Cardiac muscle cell (in vitro differentiated cells and primary cell): ENCODE measurements at places on chromosomes 11 and 22.

DNA sequence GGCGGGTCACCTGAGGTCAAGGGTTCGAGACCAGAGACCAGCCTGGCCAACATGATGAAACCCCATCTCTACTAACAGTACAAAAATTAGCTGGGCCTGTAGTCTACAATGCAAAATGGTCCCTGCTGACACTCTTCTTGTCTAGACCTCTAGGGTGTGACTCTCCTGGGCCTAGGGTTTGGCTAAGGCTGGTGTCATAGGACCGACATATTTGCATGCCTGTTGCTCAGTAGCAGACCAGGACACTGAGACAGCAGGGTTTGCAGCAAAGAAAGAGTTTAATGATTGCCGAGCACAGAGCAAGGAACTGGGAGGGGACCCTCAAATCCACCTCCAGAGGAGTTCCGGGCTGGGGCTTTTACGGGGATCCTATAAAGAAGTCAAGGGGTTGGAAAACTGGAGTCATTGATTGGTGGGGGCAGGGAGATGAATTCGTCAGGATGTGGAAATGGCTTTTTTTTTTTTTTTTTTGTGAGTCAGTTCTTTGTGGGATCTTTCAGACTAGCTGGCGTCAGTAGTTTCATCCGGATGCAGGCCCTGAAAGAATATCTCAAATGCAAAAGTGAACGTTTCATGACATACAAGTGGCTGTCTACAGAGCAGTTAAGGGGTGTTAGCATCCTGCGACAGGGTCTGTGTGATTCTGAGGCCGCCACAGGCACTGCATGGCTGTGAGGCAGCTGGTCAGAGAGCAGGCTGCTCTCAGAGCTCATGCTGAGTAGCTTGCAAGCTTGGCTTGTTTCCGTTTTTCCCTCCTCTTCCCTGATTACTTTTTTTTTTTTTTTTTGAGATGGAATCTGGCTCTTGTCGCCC, 27.2 kb upstream of the A4GALT start:
- no peak overlapping the region for H3K4me3 ChIP-seq
- DNase-seq = peak; percentile 73
- H3K36me3 ChIP-seq = no peaks in the 10 kb centered on the region
- no peak overlapping the region for H3K27ac ChIP-seq
- peaks cover 4% of the 10 kb centered on the region for H3K4me1 ChIP-seq

GRCh38 chr11:110508786-110509185, 79.0 kb downstream of the FDX1 start:
- H3K27me3 ChIP-seq = no peaks in the 10 kb centered on the region
- no peaks in the 10 kb centered on the region for H3K36me3 ChIP-seq
- no peak overlapping the region for H3K4me3 ChIP-seq
- no peaks in the 10 kb centered on the region for H3K4me1 ChIP-seq

- no peaks in the 10 kb centered on the region for H3K27me3 ChIP-seq
- no peak for DNase-seq
- H3K4me1 ChIP-seq = peaks cover 4% of the 10 kb centered on the region
- H3K36me3 ChIP-seq = no peaks in the 10 kb centered on the region
- no peak overlapping the region for H3K27ac ChIP-seq
- H3K4me3 ChIP-seq = no peak overlapping the region
Measured at GRCh38 chr11:63672936-63673539, 1.9 kb upstream of the ATL3 start.

- H3K4me3 ChIP-seq = peak overlapping the region; percentile 85
- no peaks in the 10 kb centered on the region for H3K36me3 ChIP-seq
- H3K4me1 ChIP-seq = peaks cover 27% of the 10 kb centered on the region
- H3K27me3 ChIP-seq = no peaks in the 10 kb centered on the region
- peak overlapping the region; percentile 82 for H3K27ac ChIP-seq
- DNase-seq = peak; percentile 44
Measured at GRCh38 chr11:63769042-63769713, 603 bp upstream of the ZFTA start.

DNA sequence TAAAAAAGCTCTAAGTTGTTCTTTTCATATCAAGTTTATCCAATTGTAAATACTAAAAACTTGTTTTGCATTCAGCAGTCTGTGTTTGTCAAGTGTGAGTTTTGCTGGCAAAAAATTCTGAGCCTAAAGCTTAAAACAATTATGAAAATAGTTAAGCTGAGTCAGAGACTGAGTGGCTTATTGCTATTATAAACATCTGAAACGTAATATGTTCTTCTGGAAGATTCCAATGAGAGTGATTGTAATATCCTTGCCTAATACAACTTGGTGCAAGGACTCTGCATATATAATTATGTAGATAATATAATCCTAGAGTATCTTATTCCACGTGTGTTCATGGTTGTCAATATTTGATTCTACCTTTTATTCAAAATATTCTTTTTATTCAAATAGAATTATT, 14.1 kb upstream of the NUP50 start:
- H3K4me3 ChIP-seq = no peak overlapping the region
- no peaks in the 10 kb centered on the region for H3K4me1 ChIP-seq
- H3K36me3 ChIP-seq = no peaks in the 10 kb centered on the region

DNA sequence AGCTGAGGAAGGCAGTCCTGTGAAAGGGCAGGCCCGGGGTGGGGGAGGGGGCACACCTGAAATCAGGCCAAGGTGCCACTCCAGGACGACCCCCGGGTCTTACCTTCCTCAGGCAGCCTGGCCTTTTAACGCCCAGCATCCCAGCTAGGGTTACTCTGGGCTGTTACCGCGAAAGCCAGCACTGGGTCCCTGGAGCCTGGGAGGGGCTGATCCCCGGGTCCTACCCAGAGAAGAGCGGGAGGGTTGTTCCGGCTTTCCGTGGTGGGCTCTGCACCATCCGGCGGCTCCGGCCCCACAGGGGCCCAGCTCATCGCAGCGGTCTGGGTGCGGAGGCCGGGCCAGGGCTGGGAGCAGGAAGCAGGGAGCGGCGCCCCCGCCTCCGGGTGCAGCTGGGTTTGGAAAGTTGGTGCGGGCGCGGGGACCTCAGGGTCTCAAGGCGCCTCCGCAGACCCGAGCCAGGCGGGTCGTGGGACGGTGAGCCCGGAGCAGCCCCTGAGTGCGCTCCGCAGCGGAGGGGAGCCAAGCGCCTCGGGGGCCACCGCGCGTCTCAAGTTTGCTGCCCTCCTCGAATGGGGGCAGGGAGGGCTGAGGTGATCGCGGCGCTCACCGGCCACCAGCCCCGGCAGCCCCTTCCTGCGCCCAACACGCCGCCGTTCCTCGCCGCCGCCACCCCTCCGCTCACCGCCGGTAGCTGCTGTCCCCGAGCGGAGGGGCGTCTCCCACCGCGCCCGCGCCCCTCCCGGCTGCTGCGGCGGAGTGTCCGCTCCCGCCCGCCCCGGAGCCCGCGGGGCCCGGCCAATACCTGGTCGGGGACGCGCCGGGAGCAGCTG, 831 bp downstream of the CHST1 start:
- peaks cover 10% of the 10 kb centered on the region for H3K4me1 ChIP-seq
- peaks cover 81% of the 10 kb centered on the region for H3K27me3 ChIP-seq
- H3K27ac ChIP-seq = no peak overlapping the region
- DNase-seq = peak; percentile 45

GRCh38 chr11:118142081-118142480, 10.5 kb downstream of the SCN4B start:
- H3K27ac ChIP-seq = no peak overlapping the region
- no peaks in the 10 kb centered on the region for H3K36me3 ChIP-seq
- peaks cover 68% of the 10 kb centered on the region for H3K27me3 ChIP-seq
- H3K4me3 ChIP-seq = no peak overlapping the region
- no peaks in the 10 kb centered on the region for H3K4me1 ChIP-seq

- H3K36me3 ChIP-seq = peaks cover 33% of the 10 kb centered on the region
- H3K27ac ChIP-seq = no peak overlapping the region
- H3K4me3 ChIP-seq = no peak overlapping the region
- peak; percentile 51 for DNase-seq
- no peaks in the 10 kb centered on the region for H3K27me3 ChIP-seq
- H3K4me1 ChIP-seq = peaks cover 16% of the 10 kb centered on the region
Measured at GRCh38 chr22:17896586-17896985, 122.3 kb upstream of the BID start.

DNA sequence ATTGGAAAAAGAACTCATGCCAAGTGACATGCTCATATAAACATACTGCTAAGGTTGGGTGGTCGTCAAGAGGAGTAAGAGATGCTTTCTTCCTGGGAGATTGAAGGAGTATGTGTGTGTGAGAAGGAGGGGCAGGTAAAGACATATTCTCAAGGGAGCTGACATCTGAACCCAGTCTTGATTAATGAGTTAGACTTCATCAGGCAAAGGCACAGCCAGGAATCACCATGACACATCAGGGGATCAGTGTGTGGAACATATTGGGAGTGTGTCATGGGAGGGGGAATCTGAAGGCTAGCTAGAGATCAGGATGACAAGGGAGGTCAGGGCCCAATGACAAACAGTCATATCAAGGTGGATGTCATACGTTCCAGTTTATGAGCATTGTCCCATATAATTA, 14.9 kb downstream of the CNTF start:
- no peak for DNase-seq
- no peaks in the 10 kb centered on the region for H3K36me3 ChIP-seq
- no peaks in the 10 kb centered on the region for H3K27me3 ChIP-seq
- H3K4me3 ChIP-seq = no peak overlapping the region
- no peak overlapping the region for H3K27ac ChIP-seq

DNA sequence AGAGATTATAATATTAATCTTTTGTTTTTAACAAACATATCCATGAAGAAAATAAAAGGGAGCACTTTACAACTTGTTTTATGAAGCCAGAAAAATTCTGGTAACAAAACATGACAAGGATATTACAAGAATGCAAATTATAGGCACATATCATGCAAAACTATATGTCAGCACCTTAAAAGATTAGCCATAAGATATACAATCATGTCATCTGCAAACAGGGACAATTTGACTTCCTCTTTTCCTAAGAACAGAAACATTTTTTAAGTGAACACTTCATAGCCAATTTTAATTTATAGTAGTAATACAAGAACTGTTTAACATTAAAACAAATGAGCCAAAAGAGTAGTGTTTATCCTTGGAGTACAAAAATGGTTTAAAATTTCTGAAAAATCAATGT, 916.5 kb upstream of the CNTN5 start:
- DNase-seq = no peak
- H3K4me1 ChIP-seq = peaks cover 17% of the 10 kb centered on the region
- H3K36me3 ChIP-seq = no peaks in the 10 kb centered on the region
- H3K27ac ChIP-seq = no peak overlapping the region

GRCh38 chr11:20861322-20861721, 191.9 kb downstream of the NELL1 start:
- no peaks in the 10 kb centered on the region for H3K36me3 ChIP-seq
- no peak for DNase-seq
- no peak overlapping the region for H3K4me3 ChIP-seq
- no peaks in the 10 kb centered on the region for H3K27me3 ChIP-seq
- H3K27ac ChIP-seq = no peak overlapping the region

- no peak overlapping the region for H3K27ac ChIP-seq
- H3K36me3 ChIP-seq = peaks cover 16% of the 10 kb centered on the region
- H3K27me3 ChIP-seq = no peaks in the 10 kb centered on the region
- peak; percentile 63 for DNase-seq
- H3K4me3 ChIP-seq = peak overlapping the region; percentile 13
Measured at GRCh38 chr11:63999349-64000025, 13.2 kb downstream of the OTUB1 start.

GRCh38 chr11:112477152-112477551, 216.5 kb upstream of the PLET1 start:
- no peaks in the 10 kb centered on the region for H3K36me3 ChIP-seq
- H3K27ac ChIP-seq = no peak overlapping the region
- no peaks in the 10 kb centered on the region for H3K4me1 ChIP-seq
- DNase-seq = no peak

DNA sequence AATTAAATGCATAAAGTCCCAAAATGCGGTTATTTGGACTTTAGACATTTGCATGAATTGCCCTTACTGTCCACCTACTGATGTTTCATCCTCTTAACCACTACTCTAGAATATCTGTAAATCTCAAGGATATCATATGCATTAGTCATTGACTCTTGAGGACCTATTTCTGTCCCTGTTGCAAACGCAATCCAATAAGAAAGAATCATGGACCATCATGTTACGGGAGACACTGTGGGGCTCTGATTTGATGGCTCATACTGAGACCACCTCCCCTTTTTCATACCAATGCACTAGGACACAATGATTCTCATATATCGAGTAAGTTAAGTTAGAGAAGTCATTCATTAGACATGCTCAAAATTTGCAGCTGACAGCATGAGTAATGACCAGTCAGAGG, 14.4 kb downstream of the POU2AF2 start:
- peaks cover 9% of the 10 kb centered on the region for H3K4me1 ChIP-seq
- H3K4me3 ChIP-seq = no peak overlapping the region
- H3K36me3 ChIP-seq = no peaks in the 10 kb centered on the region

DNA sequence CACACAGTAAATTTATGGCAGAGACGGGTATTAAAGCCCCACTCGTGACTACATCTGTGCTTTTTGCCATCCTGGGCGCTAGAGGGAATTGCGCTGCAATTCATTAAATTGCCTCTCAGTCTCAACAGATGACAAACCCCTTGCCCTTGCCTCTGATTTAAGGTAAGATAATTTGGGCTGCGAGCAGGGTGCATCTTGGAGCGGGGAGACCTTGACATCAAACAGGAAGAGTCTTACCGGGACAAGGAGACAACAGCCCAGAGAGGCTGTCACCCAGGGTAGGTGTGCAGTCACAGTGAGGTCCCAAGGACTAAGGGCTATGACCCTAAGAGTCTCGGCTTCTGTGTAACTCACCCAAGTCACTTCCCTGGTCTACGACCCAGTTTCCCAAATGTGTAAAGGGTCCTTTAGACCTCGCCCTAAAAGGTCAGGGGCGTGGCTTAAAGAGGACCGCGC, 449 bp upstream of the TOM1 start:
- no peaks in the 10 kb centered on the region for H3K27me3 ChIP-seq
- no peak for DNase-seq
- H3K4me1 ChIP-seq = peaks cover 12% of the 10 kb centered on the region
- peak overlapping the region; percentile 92 for H3K27ac ChIP-seq
- peaks cover 6% of the 10 kb centered on the region for H3K36me3 ChIP-seq

GRCh38 chr11:123797541-123797940, 8.6 kb downstream of the OR6M1 start:
- no peaks in the 10 kb centered on the region for H3K4me1 ChIP-seq
- no peaks in the 10 kb centered on the region for H3K36me3 ChIP-seq

DNA sequence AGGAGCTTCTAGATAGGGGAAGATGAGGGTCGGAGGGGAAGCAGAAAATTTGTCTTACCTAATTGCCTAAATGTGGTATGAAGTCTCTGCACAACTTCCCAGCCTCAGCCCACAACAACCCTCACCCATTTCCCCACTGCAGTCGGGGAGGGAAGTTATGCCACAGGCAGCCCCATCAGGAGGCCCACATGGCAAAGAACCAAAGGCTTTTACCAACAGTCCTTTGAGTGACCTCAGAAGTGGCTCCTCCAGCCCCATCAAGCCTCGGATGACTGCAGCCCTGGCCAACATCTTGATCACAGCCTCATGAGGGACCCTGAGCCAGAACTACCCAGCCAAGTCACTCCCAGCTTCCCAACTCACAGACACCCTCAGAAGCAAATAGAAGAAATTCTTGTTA, 54.8 kb downstream of the CHST1 start:
- H3K4me1 ChIP-seq = no peaks in the 10 kb centered on the region
- no peaks in the 10 kb centered on the region for H3K27me3 ChIP-seq
- no peak overlapping the region for H3K4me3 ChIP-seq
- no peak for DNase-seq
- H3K27ac ChIP-seq = no peak overlapping the region

- DNase-seq = no peak
- no peaks in the 10 kb centered on the region for H3K27me3 ChIP-seq
Measured at GRCh38 chr11:25908726-25909125, 423.2 kb upstream of the ANO3 start.

GRCh38 chr11:65388731-65389130, 2.3 kb downstream of the FRMD8 start:
- H3K27ac ChIP-seq = no peak overlapping the region
- H3K36me3 ChIP-seq = no peaks in the 10 kb centered on the region
- H3K4me1 ChIP-seq = peaks cover 10% of the 10 kb centered on the region
- no peak for DNase-seq
- no peaks in the 10 kb centered on the region for H3K27me3 ChIP-seq

- no peak overlapping the region for H3K4me3 ChIP-seq
- H3K27ac ChIP-seq = no peak overlapping the region
- H3K36me3 ChIP-seq = no peaks in the 10 kb centered on the region
- no peak for DNase-seq
- peaks cover 5% of the 10 kb centered on the region for H3K4me1 ChIP-seq
Measured at GRCh38 chr22:20232781-20233180, 35.3 kb downstream of the RTN4R start.
